Fibroblast of the aortic adventitia (primary cell): ENCODE measurements at places on chromosomes 4 and X. TPM values are rescaled to one million over a fixed set of nuclear protein-coding genes. Genes with fewer than 3 reads are reported as not detected.

GRCh38 chr4:184420402-184420801, 53.9 kb downstream of the IRF2 start:
- no peak for DNase-seq

- DNase-seq, result peak; percentile 6
Observed at GRCh38 chr4:157096439-157096838, 20.5 kb downstream of the GLRB start.

DNA sequence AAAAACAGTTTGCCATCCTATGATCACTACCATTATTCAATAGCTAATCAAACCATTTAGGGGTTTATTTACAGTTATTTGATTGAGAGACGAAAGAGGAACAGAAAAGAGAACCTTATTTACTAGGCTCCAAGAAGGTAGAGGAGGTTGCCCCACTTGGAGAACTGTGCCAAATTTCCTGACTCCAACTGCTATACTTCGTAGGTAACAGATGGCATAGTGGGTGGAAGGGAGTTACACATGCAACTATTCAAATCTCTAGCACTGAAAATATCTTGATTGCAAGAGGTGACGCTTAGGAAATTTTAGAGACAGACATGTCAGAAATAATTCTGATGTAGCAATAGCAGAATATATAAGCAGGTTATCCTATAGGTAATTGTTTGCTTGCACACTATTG, 38.0 kb upstream of the TMPRSS11F start:
- DNase-seq, result no peak

GRCh38 chr4:145511913-145512522, 30.4 kb downstream of the SMAD1 start:
- peak; percentile 42 for DNase-seq

DNA sequence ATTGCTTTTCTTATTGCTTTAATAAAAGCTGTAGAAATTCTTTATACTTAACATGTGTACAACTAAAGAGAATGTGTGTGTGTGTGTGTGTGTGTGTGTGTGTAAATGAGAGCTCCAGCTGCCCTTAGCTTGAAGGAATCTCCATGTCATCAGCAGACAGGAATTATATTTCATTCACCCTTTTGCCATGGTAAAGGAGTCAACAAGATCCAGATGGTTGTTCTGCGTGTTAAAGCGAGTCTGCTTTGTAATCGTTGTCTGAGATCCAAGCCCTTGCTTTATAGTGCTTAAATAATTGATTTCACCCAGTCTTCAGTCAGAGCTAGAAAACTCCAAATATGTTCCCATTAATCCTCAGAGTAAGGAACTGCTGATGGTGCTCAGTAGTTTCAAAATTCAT, 285.5 kb downstream of the PDGFC start:
- peak; percentile 95 for DNase-seq

DNA sequence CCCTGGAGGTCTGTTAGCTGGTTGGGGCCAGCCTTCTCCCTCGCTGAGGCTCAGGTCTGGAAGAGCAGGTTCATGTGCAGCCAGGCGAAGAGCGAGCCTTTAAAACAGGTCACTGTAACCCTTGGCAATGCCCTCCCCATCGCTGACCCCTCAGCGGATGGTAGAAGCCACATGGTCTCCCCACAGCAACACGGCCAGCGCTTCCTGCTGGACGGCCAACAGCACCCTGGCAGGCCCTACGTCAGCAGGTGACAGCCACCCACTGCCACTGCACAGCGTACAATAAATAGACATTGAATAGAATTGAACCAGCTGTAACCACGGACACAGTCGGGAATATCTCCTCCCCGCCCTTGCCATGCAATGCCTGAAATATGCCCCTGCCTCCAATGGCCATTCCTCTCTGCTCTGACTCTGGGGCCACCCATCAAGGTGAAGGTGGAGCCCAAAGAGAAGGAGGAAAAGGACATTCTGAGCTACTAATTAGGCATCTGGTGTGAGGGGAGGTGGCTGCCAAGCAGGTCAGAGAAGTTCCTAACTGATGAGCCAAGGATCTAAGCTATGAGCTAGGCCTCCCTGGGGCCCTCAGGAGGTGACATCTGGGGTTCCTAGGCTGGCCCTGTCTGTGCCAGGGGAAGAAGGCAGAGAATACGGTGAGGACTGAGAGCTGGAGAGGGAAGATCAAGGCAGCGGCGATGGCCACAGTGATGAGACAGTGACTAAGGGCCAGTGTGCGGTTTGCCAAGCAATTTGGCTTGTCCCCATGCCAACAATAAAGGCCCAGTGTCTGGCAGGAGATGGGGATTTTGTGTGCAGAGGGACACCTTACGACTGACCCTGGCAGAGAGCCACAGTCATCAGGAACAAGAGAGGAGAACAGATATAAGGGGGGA, 202.3 kb downstream of the BCOR start:
- no peak for DNase-seq

GRCh38 chrX:140360284-140360683, 144.6 kb downstream of the SOX3 start:
- DNase-seq, result no peak

DNA sequence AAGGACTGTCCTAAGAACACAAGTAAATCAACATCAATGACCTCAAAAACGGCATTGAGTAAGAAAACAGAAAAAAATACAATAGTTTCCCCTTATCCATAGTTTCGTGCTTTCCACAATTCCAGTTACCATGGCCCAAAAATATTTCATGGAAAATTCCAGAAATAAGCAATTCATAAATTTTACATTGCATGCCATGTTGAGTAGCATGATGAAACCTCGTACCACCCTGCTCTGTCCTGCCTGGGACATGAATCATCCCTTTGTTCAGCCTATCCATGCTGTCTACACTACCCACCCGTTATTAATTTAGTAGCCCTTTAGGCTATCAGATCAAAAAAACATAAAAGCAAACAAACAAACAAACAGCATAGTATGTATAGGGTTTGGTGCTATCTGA, 51.1 kb downstream of the KLF3 start:
- DNase-seq, result no peak

DNA sequence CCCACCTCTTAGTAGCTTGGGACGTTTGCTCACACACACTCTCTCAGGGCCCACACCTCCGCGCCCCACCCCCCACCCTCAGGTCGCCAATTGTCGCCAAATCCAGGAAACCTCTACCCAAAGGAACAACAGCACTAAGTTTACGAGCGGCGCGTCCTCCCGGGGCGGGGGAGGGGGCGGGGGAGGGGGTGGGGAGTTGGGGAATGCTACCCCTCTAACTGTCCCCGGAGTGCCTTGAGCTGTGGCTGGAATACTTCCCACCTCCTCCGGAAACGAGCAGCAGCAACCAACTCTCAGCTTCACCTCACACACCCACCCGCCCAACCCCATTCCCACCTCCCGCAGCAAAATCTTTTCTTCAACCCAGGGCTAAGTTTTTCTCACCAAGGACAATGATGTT, 135.6 kb upstream of the ZIC3 start:
- no peak for DNase-seq

DNA sequence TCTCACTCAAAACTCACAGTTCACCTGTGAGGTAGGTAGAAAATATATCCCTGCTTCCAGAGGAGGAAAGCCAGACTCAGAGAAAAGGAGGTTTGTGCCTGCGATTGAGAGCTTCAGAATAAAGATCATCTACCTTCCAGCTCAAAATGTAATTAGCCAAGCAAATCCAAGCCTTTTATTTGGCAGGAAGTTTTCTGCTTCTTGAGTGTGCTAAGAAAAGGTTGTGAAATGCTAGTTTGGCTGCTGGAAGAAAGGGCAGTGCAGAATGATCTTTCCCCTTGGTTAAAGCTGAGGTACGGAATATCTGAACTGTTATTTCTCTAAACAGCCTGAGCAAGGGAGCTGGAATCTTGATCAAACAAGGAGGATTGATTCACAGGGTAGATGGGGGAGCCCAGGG, 59.7 kb upstream of the VCX3B start:
- DNase-seq, result no peak

Gene COX18
- 14.5 and 22.9 TPM in 2 replicates for total RNA-seq

Gene MAGIX
- total RNA-seq, result 1.7 and 2.9 TPM in 2 replicates

Gene AFAP1
- total RNA-seq, result 66.0 and 83.9 TPM in 2 replicates

Gene LRIT3
- under 0.01 TPM in 1 of 2 replicates, not detected in the other for total RNA-seq

Gene BTC
- total RNA-seq, result 0.81 TPM in 1 of 2 replicates, not detected in the other

Gene RAI2
- 0.33 and 4.0 TPM in 2 replicates for total RNA-seq
